DMS 273 treated with DMSO at 0.1 percent for 48 hours (cell line): ENCODE measurements at places on chromosomes 1 and 21.

DNA sequence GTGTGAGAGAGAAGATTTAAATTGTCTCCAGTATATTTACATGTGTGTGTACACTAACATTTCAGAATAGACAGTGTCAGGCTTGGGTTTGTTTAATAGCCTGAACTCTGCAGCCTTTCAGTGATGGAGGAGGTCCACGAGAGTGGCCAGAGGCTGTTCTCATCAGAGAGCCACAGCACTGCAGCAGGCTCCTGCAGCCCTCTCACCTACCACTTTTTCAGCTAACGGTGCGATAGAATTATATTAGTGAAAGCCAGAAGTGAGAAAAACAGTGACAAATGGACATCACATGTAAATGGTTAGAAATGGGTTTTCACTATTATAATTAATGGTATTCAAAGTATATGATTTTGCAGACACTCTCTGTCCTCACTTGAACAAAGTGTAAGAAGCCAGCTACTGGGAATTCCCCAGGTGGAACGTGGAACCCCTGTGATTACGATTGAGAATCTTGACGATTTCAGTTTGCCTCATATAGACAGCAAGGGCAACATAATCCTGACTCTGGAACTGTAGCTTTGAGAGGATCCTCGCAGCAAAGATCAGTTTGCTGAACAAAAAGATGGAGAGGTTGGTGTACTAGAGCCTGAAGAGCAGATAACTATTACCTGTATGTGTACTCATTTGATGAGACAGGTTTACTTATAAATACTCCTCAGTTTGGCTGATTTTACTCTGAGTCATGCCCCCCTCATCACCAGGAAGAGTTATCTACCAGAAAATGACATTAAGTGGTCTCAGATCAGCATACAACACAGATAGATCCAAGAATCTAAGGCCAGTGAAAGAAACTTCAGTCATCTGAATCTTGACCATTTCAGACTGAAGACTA, 31.4 kb downstream of the IFI16 start:
- no peak for DNase-seq

GRCh38 chr1:12095452-12096263, 32.6 kb downstream of the TNFRSF8 start:
- DNase-seq, result no peak

DNA sequence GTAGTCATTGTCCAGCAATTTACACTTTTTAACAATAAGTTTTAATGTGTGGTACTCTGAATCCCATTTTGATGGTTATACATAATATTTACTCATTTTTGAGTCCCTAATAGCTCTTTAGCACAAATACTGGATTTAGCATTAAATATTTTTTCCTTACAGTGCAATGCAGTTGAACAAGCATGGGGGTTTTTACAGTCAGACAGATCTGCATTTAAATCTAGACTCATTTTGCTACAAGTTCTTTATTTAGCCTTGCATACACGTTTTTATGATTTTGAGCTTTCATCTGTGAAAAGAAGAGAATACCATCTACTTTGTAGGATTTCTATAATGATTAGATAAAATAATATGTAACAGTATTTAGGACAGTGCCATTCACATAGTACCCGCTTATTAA, 44.0 kb downstream of the PTPRC start:
- DNase-seq, result no peak

DNA sequence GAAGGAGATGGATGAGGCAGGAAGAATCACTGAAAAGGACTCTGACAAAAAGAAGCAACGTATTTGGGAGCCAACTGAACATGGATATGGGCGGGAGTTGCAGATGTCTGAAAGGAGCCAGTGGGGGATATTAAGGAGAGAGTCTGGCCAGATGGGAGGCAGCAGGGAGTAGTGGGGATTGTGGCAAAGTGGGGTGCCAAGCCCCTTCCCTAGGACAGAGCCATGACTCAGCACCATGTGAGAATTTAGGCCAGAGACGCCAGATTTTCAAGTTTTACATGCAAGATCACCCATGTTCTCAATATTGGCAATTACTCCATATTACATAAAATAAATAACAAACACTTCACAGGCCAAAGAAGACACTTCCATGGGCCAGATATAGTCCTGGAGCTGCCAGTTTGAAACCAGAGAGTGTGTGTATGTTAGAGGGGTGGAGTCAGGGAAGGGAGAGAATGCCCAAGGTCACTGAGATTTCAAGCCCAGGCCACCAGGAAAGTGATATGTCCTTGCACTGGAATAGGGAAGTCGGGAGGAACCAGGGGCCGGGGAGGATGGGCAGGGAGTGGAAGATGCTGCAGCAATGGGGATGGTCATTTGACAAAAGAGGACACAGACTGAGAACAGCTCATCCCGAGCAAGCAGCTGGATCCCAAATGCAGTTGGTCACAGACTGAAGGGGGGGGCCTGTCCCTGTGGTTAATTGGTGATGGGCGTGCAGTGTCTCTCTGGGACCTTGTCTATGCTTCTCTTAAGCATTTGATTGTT, 23.5 kb downstream of the TMEM51 start:
- DNase-seq, result no peak

- no peak for DNase-seq
Measured at GRCh38 chr1:171683870-171684269, 31.4 kb upstream of the MYOC start.

- DNase-seq, result no peak
Measured at GRCh38 chr1:119838236-119838635, 27.0 kb upstream of the REG4 start.

DNA sequence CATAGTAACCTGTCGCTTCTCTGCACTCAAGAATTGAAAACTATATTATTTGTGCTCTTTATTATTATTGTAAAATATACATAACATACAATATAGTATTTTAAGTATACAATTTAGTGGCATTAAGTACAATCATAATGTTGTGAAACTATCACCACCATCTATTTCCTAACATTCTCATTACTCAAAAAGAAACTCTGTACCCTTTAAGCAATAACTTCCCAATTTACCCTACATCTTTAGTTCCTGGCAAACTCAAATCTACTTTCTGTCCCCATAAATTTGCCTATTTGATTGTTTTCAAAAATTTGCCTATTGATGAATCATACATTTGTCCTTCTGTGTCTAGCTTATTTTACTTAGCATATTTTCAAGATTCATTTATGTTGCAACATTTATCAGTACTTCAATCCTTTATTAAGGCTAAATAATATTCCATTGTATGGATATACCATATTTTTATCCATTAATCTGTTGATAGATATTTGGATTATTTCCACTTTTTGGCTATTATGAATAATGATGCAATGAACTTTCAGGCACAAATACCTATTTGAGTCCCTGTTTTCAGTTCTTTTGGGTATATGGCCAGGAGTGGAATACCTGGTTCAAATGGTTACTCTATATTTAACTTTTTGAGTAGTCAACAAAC, 99.6 kb upstream of the DMRTA2 start:
- no peak for DNase-seq

- DNase-seq, result no peak
Measured at GRCh38 chr1:27038020-27038419, 25.4 kb upstream of the TENT5B start.

- no peak for DNase-seq
Measured at GRCh38 chr1:19357299-19357986, 45.3 kb downstream of the SLC66A1 start.
